Stimulated activated CD4-positive, alpha-beta T cell treated with anti-CD3 and anti-CD28 coated beads, TNF-alpha, amount 100 ng/mL, for 4 hours (primary cell): ENCODE measurements at places on chromosomes 2 and 18.

DNA sequence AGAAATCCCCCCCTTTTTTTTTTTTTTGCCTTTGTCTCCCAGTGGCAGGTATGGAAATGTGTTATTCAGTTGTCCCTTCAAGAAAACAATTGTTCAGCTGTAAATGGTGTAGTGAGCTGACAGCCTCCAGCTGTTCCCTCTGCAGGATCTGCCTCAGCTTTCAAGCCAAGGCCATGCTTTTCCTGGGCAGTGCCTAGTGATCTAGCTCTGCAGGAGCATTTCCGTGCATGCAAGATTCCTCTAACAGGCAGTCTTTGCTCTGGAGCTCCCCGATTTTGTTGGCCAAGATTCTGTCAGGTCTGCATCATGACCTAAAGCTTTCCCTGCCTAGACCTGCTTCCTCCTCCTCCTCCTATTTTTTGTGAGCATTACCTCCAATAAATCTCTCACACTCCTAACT is 300.7 kb upstream of the UBE2E3 start:
- no peak for DNase-seq

- no peak for DNase-seq
These were observed 58.5 kb downstream of the ATIC start for GRCh38 chr2:215370112-215370965.

- DNase-seq: no peak
These were observed 209.1 kb downstream of the FSIP2 start for GRCh38 chr2:185947722-185948121.

DNA sequence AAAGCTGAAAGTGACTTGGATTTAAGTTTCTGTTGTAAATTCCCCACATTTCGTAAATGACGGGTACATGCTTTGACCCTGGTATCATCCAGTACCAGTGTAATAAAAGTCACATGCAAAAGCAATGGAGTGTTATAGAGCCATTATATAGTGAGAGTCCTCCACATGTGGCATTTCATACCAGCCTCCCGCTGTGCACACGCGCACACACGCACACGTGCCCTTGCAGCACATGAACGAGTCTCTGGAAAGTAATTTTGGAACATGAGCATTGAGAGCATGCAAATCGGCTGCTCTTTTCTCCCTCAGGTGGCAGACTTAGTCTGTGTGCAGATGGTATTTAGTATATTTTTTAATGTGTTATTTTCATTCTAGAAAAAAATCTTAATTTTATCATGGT is 198.1 kb downstream of the ZNF407 start:
- DNase-seq: no peak

GRCh38 chr2:157748371-157749142 is 119.9 kb upstream of the ACVR1C start:
- no peak for DNase-seq

DNA sequence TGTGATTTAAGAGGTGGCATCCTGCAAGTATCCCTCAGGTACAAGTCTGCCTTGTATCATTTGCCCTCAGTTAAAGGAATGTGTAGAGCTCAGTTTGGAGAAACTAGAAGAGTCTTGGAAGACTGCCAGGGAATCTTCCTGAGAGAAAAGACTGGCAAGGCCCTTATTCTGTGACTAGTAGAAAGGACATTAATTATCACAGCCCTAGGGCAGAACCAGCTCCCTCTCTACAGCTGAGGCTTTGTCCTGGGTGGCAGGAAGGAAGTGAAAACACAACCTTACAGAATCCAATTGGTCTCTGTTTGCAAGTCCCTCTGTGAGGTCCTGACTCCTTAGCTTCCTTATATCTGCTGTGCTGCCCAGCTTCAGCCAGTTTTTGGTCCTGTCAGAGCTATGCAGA is 385.9 kb upstream of the CYRIA start:
- no peak for DNase-seq
